ENCODE measurements at places on chromosomes 2 and 18. TPM values are rescaled to one million over a fixed set of nuclear protein-coding genes. Genes with fewer than 3 reads are reported as not detected.

FASTKD2 gene
- total RNA-seq: 40.5 TPM

ERCC3 gene
- total RNA-seq: 23.8 TPM

SETBP1 gene
- total RNA-seq: 6.7 TPM

UGT1A10 gene
- total RNA-seq: not detected

CHRNA1 gene
- not detected for total RNA-seq

ALPP gene
- not detected for total RNA-seq

GRCh38 chr2:197556456-197556855, 40.6 kb downstream of the MOB4 start:
- DNase-seq: no peak

GRCh38 chr2:232013701-232014353, 52.3 kb downstream of the DIS3L2 start:
- DNase-seq: no peak

DNA sequence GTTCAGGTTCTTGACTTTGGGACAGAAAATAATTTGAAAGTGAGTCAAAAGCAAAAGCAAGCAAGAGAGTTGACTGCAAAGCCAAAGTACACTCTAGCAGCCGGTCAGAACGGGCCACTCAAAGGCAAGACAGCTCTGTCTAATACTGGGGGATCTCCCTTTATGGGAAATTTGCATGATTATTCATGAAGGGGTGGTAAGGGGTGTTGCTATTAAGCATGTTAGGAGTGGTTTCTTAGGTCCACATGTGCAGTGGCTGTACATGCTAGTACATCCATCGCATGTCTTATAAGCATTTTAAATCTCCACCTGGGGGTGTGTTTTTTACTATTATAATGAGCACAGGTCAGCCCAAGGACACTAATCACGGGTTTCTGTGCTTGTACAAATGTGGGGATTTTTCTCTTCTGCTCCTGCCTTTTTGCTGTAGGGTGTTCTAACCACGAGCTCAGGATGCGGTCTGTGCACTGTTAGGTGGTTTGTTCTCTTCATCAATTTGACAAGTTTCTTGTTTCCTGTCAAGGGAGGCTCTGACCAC, 60.2 kb upstream of the SPP2 start:
- DNase-seq: no peak

DNA sequence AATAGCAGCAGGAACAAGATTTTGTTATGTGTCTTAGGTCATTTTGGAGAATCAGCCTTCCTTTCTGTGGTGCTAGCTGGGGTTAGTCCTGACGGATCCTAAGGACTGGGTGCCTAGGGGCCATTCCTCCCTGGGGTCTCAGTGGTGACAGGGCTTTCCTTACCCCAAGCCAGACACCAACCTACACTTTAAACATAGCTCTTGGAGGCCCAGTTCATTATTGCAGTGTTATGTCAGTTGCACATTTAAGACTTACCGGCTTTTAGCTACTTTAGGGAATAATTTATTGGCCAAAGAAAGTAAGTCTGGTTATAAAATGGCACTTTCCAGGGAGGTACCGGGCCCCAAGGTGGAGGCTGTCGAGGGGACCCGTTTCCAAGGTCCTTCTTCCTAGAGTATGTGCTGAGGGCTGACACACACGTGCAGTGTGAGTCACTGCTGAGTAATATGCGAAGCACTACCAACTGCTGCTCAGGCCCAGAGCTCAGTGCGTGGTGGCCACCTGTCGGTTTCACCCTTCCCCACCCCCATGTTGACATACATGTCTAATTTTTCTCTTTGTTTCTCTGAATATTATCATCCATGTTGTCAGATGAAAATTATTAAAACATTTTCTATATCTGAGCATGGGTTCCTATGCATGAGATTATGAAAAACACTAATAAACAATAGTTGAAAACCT, 37.0 kb upstream of the GRHL1 start:
- no peak for DNase-seq

DNA sequence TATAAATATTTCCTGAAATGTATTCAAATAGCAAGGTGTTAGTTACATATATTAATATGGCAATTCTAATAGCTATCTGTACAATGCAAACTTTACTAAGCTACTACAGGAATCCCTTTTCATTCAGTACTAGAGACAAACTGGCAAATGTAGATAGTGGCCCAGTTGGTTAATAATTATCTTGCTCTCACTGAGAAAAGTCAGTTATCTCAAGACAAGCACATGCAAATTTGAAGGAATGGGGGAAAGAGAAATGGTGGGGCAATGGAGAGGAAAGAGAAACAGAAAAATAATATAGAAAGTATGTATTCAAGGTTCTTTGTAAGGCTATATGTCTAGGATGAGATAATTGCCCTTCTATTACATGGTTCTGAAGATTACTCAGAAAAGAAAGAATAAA, 280.0 kb downstream of the FIGN start:
- DNase-seq: no peak

- no peak for DNase-seq
Observed at GRCh38 chr2:41495050-41495449, 552.8 kb upstream of the PKDCC start.

DNA sequence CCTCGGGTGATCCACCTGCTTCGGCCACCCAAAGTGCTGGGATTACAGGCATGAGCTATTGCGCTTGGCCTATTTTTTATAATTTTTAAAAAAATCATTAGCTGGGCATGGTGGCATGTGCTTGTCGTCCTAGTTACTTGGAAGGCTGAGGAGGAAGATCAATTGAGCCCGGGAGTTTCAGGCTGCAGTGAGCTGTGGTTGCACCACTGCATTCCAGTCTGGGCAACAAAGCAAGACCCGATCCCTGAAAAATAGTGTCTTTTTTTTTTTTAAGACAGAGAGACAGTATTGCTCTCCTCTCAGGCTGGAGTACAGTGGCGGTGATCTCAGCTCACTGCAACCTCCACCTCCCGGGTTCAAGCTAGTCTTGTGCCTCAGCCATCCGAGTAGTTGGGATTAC, 4.8 kb downstream of the SSB start:
- DNase-seq: no peak

DNA sequence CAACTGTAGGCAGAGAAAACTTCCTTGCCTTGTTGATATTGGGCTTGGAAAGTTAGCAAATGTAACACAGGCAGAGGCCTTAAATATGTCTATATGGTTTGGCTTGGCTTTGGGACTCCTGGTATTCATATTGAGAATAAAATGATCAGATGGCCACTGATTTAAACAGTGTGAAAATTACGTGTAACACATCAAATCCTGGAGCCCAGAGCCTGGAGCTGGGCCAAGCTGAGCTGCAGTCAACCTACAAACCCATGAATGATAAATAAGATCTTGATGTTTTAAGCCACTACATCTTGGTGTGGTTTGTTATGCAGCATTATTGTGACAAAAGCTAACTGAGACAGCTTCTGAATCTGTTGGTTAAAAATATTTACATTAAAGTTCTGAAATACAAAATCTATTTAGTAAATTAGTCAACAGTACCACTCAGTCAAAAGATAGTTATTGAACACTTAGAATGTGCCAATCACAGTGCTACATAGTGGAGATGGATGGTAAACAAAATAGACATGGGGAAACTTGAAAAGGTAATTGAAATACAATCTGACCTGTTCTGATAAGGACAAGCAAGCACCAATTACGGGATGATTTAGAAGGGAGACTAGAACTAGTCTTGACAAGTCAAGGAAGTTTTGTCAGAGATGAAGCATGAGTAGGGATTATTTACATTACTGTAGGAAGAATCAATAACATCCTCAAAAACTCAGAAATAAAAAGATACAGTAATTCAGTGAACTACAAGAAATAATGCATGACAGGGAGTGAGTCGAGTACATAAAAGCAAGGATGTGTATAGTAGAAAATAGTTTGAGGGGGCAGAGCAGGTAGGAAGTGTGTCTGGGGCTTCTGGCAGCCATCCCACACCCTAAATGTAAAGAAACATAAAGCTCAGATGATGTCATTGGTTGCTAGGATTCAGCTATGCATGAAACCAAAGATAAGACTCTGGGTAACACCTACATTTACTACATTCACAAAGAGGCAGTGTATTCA, 157.7 kb downstream of the HNMT start:
- DNase-seq: no peak

GRCh38 chr2:120239488-120240287, 13.0 kb upstream of the RALB start:
- no peak for DNase-seq

DNA sequence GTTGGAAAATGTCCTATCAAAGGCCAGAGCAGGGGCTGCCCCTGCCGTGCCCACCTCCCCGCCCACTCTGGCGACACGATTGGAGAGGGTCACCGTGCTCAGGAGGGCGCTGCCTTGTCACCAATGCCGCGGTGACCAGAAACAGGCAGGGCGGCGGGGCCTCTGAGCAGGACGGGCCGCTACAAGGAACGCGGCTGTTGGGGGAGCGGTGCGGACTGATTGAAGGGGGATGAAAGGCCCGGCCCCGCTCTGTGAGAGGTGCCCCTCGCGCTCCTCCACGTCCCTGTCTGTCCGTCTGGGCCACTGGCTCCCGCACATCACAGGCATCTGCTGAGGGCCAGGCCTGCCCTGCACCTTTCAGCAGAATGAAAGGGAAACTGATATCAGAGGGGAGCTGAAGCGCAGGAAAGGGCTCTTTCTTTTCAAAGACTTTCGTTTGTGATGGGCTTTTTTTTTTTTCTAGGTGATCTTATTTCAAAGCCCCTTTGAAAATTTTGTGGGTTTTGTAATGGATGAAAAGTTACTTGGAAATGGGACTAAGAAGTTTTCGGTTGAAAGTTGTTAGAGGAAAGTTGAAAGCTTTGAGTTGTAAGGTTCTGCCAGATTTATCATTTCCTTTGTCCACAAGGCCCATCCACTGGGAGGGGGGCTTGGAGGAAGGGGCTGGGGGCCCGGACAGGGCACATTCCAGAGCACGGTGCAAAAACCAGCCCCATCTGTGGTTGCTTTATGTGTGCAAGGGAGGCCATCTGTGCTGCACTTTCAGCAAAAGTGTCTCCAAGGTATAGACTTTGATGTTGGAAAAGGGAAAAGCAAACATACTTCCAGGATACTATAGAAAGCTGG, 244.2 kb downstream of the KLHL29 start:
- no peak for DNase-seq

DNA sequence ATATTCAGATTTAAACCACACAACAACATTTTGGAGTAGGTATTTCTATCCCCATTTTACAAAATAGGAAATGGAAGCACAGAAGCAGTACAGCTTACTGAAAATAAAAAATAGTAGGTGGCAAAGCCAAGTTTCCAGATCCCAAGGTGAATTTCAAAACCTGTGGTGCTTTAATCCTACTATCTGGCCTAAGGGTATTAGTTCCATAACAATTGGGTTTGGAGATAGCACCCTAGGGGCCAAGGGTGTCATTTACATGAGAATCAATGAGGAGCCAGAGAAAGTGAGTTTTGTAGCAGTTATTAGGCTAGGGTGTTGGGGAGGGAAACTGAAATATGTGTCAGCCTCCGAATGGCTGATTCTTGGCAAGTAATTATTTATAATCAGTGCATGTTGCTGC, 24.9 kb downstream of the OSBPL6 start:
- no peak for DNase-seq

DNA sequence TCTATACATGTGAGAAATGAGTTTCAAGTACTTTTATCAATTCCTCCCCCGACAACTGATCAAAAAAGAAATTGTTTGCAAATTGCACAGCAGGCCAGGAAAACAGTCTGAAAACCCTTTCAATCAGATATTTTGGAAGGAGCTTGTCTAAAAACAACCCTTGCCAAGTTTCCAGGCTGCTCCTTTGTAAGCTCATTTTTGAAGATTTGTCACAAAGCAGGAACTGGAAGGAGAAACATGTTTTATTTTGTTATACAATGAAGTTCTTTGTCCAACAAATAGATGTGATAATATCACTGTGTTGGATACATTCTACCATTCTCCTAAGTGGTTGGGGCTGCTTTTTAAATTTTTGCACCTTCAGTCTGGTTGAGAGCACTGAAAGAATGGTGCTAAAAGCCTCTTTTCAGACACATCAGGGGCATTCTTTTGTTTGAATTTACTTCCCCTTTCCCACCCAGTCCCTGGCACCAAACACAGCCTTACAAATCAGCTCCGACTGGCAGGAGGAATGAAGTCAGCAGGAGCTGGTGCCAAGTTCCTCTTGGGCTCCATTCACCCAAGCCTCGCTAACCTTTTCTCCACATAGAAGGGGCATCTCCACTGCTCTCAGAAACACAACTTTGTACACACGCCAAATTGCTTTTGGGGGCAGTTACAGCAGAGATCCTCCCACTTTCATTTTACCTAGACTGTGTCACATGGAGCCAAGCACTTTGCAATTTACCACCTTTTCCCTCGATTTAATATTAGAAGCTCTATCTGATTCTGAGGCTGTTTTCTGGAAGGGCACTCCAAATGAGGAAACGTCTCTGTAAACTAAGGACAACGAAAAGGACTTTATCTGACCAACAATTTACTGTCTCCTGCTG, 88.0 kb downstream of the C1D start:
- DNase-seq: peak; percentile 36

- DNase-seq: no peak
Observed at GRCh38 chr2:205739620-205740019, 57.3 kb downstream of the NRP2 start.

DNA sequence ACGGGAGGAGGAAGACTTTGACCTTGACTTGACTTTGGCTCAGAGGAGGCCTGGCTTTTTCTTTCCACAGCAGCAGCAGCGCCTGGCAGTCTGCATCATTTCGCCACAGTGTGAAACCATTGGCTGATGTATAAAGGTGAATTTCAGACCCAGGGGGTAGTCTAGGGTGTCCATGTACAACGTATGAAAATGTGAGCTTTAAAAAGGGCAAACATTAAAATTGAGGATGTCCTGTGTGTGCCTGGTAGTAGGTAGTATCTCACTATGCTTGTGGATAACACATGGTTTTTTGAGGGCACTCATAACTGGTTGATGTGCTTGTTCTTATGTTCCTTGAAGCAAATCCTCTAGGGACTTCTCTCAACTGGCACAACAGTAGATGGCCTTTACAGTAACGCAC, 86.1 kb downstream of the LPIN1 start:
- no peak for DNase-seq

DNA sequence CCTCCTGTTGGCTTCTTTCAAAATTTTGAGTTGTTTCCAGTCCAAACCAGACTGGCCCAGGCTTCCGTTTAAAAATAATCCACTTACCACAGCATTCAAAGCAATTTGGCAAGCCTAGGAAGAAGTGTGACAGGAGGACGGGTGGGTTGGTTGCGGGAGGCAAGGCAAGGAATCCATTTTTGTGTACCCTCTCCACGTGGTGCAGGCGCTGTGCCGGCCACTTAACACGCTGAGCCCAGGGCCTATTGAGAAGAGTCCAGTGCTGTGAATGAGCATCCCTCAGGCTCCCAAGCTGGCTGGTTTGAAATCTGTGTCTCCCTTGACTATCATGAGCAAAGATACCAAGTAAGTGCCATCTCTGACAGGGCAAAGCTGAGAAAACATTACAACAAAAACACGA, 160.9 kb downstream of the NCKAP5 start:
- DNase-seq: no peak

DNA sequence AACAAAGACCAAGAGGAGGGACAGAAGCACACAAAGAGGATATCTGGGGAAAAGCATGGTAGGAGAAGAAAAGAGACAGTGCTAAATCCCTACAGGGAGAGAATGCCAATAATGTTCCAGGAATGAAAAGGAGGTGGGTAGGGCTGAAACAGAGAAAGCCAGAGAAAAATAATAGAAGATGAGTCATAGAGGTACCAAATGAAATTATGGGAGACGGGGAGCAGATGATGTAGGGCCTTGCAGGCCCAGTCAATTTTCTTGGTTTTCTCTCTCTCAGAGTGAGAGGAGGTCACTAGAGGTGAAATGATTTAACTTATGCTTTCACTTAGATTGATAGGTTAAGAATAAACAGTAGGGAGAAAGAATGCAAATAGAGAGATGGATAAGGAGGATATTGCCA, 61.5 kb downstream of the RPRM start:
- no peak for DNase-seq

GRCh38 chr2:223260681-223261080, 208.7 kb downstream of the KCNE4 start:
- DNase-seq: no peak

All from left ventricle myocardium superior (tissue), 1 donor.